Vagina (tissue), 2 donors: ENCODE measurements at places on chromosomes 4 and X.

DNA sequence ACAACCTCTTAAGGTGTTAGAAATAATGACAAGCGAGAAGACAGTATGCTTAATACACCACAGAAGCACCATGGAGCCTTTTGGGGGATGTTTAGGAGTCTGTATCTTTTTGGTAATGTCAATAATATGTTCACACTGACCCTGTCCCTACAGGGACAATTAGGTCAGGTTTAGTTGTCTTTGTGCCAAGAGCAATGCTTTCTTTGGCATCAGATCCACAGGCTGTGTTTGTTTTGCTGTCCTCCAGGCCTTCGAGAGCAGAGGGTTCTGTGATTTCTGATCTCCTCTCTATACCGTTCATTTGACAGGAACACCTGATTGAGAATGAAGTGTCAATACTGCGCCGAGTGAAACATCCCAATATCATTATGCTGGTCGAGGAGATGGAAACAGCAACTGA, 153.8 kb downstream of the DCLK2 start:
- no peak for DNase-seq

DNA sequence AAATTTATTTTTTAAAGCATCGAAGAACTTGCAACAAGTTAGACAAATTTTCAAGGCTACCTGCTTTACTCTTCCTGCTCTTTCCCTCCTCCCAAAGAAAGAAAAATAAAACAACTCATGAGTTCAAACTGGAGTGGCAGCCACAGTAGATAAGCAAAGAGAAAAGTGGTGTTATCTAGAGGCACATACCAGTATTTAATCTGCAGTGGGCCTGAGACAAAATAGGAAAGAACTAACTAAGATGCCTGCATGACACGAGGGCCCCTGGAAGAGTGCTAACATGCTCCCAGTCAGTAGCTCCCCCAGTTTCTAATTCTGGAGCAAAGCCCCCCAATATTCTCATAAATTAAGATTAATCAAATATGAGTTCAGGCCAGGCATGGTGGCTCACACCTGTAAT, 7.9 kb downstream of the ARL9 start:
- DNase-seq = no peak

DNA sequence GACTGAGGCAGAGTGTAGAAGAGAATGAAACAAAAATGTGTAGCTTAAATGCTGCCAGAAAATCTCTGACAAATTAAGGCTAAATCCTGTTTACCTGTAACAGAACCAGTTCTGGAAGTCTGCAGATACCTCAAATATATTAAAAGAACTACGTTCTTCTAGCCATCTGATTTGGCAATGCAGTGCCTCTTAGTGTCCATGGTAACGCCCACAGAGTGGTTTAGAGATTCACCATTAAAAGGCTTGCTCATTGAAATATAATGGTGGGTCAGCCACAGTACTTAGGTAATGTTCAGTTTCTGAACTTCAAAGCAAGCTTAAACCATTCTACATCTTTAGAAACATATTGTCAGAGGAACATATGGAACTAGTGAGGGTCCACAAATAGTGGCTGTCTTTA, 23.2 kb upstream of the LUZP4 start:
- DNase-seq = no peak

- DNase-seq = no peak
These were observed 616 bp downstream of the WDR1 start for GRCh38 chr4:10115797-10116568.

- no peak for DNase-seq
These were observed 8.4 kb upstream of the MSMO1 start for GRCh38 chr4:165319030-165319429.
